ENCODE measurements at places on chromosomes 16 and 17.
A peak's percentile ranks its signal among the peaks of the same experiment; 100 is the strongest.

DNA sequence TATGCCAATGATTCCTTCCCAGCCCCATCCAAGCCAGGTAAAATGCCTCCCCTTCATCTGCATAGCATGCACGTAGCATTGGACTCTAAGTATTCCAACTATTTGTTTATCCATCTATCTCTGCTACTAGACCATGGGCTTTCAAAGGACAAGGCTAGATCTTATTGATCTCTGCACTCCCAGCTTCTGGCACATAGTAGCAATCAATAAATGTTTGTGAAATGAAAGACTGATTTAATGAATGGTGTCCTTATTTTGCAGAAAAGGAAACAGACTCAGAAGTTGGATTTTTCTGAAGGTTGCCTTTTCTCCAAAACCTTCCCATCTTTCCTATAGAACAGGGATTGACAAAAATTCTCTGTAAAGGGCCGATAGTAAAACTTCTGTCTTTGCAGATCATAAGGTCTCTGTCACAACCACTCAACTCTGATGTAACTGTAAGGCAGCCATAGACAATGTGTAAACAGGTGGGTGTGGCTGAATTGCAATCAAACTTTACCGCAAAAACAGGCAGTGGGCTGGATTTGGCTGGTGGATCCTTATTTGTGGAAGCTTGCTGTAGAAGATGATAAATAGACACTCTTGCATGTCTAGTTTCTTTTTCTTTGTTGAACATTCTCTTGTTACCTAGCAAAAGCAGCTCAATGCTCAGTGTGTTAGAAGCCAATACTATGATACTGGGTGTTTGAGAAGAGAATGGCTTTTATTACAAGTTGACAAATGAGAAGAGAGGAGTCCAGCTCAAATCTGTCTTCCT, 7.6 kb upstream of the CMTR2 start:
- no peak for DNase-seq

DNA sequence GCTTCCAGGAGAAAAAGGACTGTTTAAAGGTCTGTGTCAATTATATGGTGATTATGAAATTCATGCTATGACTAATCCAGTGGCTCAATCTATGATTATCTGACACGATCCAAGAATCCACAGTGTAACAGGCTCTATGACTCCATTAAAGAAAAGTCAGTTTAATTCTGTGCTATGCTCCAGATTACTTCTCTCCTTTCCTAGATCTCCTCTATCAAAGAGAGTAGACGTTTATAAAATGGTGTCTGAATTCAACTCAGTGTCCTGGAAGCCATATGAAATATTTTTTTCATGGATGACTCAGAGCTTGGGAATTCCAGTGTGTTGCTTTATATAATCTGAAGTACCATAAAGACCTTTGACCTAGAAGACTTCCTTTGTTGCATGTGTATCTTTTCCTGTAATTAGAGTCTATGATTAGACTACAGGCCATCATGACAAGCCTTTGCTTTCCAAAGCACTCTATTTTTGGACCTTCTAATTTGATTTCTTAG, 27.0 kb upstream of the NF1 start:
- DNase-seq, result no peak

GRCh38 chr17:42107597-42108576, 4.6 kb downstream of the DHX58 start:
- peak; percentile 80 for DNase-seq

DNA sequence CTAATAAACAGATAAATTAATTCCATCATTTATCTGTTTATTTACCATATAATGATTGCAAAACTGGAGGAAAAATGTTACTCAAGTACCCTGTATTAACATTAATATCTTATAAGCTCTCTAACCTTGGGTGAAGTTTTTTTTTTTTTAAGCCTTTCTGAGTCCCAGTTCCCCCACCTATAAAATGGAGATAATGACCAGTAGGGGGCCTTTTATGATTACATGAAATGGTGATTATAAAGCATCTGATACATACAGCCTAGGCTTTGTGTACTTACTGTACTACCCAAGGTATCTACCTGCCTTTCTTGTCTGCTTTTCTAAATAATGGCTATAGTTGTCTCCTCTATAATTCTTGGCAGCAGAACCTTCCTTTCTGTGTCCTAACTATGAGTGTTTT, 22.6 kb downstream of the LRRC36 start:
- no peak for DNase-seq

DNA sequence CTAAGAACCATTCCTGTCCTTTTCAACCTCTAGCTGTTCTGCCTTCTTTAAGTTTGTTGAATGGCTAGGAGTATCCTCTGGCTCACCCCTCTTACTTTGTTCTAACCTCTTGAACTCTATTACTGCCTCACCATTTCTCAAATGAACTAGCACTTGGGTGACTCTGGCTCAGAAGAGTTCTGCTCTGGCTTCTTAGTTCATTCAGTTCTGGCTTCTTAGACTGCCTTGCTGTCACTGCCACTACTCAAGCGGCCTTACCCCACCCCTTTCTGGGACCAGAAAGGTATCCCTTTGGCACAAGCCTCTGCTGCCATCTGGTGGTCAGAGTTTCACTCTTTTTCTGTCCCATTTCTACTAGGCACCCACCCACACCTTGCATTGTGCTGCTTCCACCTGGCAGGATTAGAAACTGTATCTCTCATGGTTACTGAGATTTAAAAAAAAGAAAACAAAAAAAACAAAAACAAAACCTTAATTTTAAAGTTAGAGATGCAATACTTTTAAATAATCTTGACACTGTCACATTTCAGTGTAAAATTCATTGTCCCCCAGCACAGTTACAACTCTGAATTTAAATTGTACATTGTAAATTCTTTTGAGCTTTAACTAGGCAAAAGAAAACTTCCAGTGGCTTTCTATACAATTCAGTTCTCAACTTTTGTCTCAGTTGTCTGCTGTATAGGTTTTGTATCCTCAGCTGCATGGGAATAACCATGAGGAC, 6.9 kb upstream of the ABCA10 start:
- peak; percentile 30 for DNase-seq

DNA sequence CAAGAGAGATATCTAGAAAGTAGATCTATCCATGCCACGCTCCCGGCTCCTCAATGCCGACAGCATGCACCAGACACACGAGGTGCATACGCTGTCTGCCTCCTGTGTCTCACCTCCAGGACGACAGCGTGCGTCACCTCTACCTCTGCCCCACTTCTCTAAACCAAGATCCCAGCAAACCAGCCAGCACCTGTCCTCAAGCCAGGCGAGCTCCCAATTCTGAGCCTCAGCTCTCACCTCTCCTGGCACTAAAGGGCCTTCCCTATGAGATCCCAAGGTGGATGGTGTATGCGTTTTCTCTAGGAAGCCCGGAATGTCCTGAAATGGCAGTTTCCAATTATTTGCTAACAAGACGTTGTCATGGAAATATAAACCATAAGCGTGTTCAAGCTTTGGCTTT, 36.2 kb upstream of the RCVRN start:
- no peak for DNase-seq

GRCh38 chr17:73198201-73198929, 5.5 kb downstream of the COG1 start:
- no peak for DNase-seq

- no peak for DNase-seq
Observed at GRCh38 chr17:45740553-45741330, 43.4 kb upstream of the CRHR1 start.

GRCh38 chr17:20257798-20258197, 209.5 kb downstream of the LGALS9B start:
- no peak for DNase-seq

DNA sequence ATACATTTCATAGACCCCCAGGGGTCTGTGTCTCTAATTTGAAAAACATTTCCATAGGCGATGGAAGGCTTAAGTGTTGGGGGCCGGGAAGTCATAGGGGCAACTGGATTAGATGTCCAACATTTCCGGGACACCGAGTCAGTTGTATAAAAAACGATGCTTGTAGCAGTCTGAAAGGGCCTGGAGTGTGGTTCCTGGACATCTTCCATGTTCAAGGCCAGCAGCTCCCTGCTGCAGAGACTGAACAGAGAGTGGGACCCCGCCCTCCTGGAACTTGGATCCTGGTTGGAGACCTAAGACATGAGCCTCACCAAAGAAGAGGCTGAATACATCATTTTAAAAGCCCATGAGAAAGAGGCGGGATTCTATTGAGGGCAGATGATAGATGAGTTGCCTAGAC, 82.0 kb upstream of the ZNF423 start:
- DNase-seq, result no peak

- no peak for DNase-seq
Observed at GRCh38 chr16:50588276-50588675, 40.1 kb downstream of the NKD1 start.

GRCh38 chr16:5379954-5380353, 282.4 kb upstream of the EEF2KMT start:
- DNase-seq, result no peak

DNA sequence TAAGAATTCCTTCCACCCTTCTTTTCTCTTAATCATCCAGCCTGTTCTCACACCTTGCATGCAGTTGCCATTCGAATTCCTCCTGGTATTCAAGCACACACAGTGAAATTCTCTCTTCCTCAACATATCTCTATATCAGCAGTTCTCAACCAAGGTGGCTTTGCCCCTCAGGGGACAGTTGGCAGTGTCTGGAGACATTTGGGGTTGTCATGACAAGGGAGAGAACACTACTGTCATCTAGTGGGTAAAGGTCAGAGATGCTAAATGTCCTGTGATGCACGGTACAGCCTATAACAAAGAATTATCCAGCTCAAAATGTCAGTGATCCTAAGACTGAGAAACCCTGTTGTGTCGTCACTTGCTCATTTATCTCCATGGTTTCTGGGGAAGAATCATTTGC, 94.8 kb upstream of the CPHXL start:
- DNase-seq, result no peak

DNA sequence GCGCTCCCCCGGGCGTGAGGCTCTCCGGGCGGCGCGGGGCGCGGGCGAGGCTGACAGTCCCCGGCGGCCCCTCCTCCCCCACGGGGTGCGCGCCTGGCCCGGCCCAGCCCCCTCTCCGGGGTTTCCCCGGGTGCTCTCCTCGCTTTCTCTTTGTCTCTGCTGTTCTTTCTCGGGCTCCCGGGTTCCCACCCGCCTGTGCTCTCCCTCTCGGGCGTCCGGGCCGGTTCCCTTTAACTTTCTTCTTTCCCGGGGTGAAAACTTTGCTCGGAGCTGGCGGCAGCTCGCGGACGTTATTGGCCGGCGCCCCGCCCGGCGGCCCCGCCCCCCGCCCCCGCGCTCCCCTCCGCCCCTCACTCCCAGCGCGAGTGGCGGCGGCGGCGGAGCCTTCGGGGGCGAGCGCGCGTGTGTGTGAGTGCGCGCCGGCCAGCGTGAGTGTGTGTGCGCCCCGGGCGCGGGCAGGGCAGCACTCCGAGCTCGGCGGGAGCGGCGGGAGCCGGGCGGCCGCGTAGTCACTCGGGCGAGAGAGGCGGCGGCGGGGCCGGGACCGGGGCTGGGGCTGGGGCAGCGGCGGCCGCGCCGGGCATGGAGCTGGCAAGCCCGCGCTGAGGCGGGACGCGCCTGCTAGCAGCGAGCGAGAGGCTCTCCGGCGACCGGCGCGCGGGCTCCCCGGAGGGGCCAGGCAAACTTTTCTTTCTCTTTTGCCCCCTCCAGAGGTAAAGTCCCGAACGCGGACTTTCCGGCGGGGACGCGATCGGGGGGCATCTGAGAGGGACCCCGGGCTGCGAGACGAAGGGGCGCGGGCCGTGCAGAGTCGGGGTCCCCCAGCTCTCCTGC, at the start of gene NTN1:
TSS of gene NTN1 (plus strand) at position 353 of the 834 bp plus-strand sequence. CDS start 864 bp downstream, outside the sequence.
- peak; percentile 28 for DNase-seq

- no peak for DNase-seq
Observed at GRCh38 chr16:29975134-29975538, 1.5 kb downstream of the TAOK2 start.

GRCh38 chr17:80133626-80133970, 13.3 kb downstream of the EIF4A3 start:
- no peak for DNase-seq

GRCh38 chr17:74872313-74873036, at the start of gene FDXR:
Gene FDXR (minus strand): TSS chr17:74872994. CDS start chr17:74872944, 50 bp downstream.
- DNase-seq, result no peak

GRCh38 chr16:80792031-80792430, 12.4 kb downstream of the CDYL2 start:
- no peak for DNase-seq

GRCh38 chr16:5428932-5429331, 331.3 kb upstream of the EEF2KMT start:
- DNase-seq, result no peak

GRCh38 chr16:56669840-56670619, 416 bp downstream of the MT1H start:
- DNase-seq, result no peak

DNA sequence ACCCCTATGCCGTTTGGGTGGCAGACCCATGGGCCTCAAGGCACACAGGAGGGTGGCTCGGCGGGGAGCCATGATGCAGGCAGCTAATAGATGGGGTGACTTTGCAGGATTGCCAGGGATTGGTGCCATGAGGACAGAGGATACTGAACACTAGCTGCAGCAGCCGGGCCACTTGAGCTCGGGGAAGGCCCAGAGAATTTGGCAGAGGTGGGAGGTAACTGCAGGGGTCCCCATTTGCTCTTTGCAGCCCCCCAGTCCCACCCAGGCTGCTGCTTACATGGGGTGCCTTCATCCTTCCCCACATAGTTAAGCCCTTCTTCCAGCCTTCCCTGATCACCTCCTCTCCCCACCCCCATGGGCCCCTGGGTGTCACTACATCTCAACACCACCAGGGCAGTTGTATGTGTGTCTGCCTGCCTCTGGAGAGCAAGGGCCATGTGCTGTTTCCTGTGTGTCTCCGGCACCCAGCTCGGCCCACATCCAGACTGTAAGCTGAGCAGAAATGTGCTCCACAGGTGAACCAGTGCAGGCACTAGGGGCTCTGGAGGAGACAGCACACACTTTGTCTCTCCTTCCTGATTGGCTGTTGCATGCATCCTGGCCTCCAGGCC, 52.0 kb downstream of the SREBF1 start:
- DNase-seq, result no peak

DNA sequence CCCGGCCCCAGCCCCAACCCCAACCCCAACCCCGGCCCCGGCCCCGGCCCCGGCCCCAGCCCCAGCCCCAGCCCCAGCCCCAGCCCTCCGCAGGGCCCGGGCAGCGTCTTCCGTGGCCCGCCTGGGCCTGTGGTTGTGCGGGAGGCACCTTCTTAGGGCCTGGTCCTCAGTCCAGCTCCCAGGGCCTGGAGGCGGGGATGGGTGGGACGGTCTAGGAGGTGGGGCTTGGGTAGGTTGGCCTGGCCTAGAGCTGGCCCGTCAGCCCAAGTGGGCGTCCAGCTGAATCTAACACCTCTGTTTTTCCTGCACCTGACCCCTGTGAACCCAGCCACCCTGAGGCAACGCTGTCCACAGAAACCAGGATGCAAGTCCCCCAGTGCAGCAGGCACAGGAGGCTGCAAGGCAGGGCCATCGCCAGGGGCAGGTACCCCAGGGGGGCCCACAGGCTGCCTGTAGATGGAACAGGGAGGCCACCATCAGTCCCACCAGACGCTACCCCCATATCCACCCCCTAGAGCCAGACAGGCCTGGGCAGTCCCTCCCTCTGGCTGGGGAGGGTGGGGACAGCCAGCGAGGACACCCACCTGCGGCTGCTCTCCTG, 8.8 kb downstream of the MSLN start:
- DNase-seq, result no peak

Data from effector CD4-positive, alpha-beta T cell (primary cell).